ENCODE measurements at places on chromosomes 16 and 17. TPM values are rescaled to one million over a fixed set of nuclear protein-coding genes. Genes with fewer than 3 reads are reported as not detected.

PRDM7 gene
- not detected for total RNA-seq

HOXB1 gene
- total RNA-seq: not detected

RAB26 gene
- not detected for total RNA-seq

TTYH2 gene
- total RNA-seq: 23.3 TPM

TBC1D28 gene
- not detected for total RNA-seq

NEUROD2 gene
- not detected for total RNA-seq

CEP112 gene
- total RNA-seq: 2.3 TPM

TBC1D16 gene
- 0.72 TPM for total RNA-seq

CACNA1H gene
- 4.2 TPM for total RNA-seq

PRRT2 gene
- total RNA-seq: 1.9 TPM

MTSS2 gene
- 2.9 TPM for total RNA-seq

TNP2 gene
- total RNA-seq: not detected

All from CD4-positive, CD25-positive, alpha-beta regulatory T cell (primary cell).